ENCODE measurements at places on chromosomes 7 and 10. TPM values are rescaled to one million over a fixed set of nuclear protein-coding genes. Genes with fewer than 3 reads are reported as not detected.
A peak's percentile ranks its signal among the peaks of the same experiment; 100 is the strongest.

DNA sequence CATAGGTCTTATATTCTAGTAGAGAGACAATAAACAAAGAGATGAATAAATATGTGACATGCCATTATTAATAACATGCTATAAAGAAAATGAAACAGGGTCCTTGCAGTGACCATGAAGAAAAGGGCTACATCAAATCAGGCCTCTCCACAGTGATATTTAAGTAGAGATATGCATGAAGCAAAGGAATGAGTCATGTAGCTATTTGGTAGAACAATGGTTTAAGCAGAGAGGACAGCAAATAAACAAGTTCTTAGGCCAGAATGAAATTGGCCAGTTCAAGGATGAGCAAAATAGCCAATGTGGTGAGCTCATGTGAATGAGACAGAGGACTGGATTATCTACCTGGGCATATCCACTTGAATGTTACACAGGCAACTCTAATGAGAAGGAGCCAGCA is 172.2 kb upstream of the FERD3L start:
- no peak overlapping the region for H3K27ac ChIP-seq
- H3K4me3 ChIP-seq: no peak overlapping the region
- no peak for DNase-seq
- no peaks in the 10 kb centered on the region for H3K4me1 ChIP-seq

GRCh38 chr7:138158739-138159528 is 82.7 kb downstream of the AKR1D1 start:
- DNase-seq: no peak
- no peak overlapping the region for H3K27ac ChIP-seq
- no peaks in the 10 kb centered on the region for H3K4me1 ChIP-seq
- no peaks in the 10 kb centered on the region for H3K27me3 ChIP-seq
- peaks cover 1% of the 10 kb centered on the region for H3K36me3 ChIP-seq
- H3K4me3 ChIP-seq: no peak overlapping the region

GRCh38 chr10:33129996-33130386 is 172.0 kb upstream of the ITGB1 start:
- peaks cover 55% of the 10 kb centered on the region for H3K4me1 ChIP-seq
- H3K36me3 ChIP-seq: no peaks in the 10 kb centered on the region
- no peak overlapping the region for H3K27ac ChIP-seq
- H3K4me3 ChIP-seq: no peak overlapping the region
- no peaks in the 10 kb centered on the region for H3K27me3 ChIP-seq

- H3K4me1 ChIP-seq: no peaks in the 10 kb centered on the region
- H3K36me3 ChIP-seq: no peaks in the 10 kb centered on the region
- no peak overlapping the region for H3K4me3 ChIP-seq
- H3K27ac ChIP-seq: no peak overlapping the region
- no peaks in the 10 kb centered on the region for H3K27me3 ChIP-seq
Measured at GRCh38 chr10:63653747-63654146, 132.5 kb downstream of the REEP3 start.

DNA sequence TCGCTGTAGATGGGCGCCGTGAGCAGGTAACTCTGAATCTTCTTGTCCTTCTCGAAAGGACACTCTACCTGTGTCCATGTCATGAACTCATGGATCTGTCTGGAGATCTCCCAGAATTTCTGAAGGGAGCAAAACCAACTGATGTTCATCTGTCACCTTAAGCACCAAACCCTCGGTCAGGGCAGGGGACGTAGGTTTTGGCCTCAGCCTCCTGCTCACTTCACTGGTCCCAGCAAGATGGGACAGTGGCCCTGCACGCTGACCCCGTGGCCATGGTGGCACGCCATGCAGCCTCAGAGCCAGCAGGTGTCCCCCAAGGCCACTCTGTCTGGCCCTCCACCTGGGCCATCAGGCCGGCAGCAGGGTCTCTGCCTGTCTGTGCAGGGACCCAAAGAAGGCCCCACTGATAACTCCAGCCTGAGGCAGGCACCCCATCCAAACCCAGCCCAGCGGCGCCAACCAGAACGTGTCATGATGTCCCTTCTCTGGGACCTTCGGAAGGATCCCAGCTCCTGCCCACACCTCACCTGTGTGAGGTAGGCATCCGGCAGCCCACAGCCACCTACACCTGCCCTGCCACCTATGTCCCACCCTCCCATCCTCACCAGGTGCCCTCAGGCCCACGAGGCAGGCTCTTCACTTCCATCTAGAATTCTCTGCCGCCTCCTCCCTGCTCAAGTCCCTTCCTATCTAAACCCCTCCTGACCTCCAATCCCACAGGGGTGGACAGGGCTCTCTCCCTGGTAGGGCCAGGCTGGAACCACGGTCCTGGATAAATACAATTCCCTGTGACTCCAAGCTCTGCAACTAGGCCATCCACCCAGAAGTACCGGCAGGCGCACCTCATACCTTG is 59.0 kb downstream of the CSGALNACT2 start:
- DNase-seq: peak; percentile 37
- H3K4me1 ChIP-seq: peaks cover 2% of the 10 kb centered on the region
- H3K27me3 ChIP-seq: no peaks in the 10 kb centered on the region
- H3K27ac ChIP-seq: no peak overlapping the region
- H3K4me3 ChIP-seq: no peak overlapping the region

DNA sequence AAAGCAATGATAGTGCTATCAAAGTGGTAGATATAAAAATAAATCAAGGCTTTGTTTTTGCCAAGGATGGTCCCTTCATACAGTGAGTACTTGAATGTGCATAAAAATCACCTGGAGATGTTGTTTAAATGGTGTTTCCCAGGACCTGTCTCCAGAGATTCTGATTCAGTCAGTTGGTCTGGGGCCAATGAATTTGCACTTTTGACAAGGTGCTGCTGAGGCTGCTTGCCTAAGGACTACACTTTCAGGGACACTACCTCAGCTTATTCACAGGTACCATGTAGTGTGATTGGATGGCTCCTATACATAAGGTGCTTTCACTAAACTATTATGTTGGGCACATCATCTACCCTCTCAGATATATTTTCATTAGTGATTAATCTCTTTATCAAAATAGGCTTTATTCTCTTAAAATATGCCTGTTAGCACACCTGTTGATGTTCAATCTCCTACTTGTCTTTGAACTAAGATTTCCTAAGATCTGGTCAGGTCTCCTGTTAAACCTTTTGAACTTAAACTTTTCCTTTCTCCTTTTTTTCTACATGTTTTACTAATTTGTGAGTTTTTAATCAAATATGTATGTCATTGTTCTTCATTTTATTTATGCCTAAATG is 24.3 kb downstream of the CAPZA2 start:
- DNase-seq: no peak
- H3K36me3 ChIP-seq: peaks cover 46% of the 10 kb centered on the region
- H3K27me3 ChIP-seq: no peaks in the 10 kb centered on the region
- no peak overlapping the region for H3K4me3 ChIP-seq

DNA sequence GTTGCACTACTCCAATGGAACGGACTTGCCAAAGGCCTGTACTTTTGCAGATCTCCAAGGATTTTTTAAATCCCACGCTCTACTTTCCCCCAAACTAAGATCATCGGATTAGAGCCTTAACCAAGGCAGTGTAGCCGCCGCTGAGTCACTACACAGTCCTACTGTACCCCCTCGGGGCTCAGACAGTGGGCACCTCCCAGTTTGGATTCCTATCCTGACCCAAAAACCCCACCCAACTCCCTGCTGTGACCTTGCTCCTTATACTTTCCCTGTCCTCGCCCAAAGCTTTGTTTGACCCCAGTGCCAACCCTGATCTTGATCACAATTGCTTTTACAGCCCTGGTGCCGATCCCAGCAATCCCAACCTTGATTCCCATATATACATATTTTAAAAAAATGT is 17.5 kb upstream of the PLAU start:
- H3K27ac ChIP-seq: no peak overlapping the region
- peaks cover 20% of the 10 kb centered on the region for H3K4me1 ChIP-seq
- DNase-seq: no peak
- H3K4me3 ChIP-seq: no peak overlapping the region

DNA sequence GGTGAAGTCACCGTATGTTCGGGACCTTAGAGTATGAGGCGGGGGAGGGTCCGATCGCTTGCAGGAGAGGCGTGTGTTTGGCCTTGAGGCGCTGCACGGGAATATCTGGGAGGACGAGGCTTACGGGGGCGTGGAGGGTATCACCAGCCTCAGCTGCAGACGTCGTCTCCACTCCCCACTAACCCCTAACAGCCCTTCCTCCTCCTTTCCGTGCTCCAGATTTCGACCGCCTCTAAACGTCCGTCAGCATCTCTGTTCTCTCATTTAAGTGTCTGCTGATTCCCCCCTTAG is 23.5 kb upstream of the ZNF12 start:
- peaks cover 22% of the 10 kb centered on the region for H3K4me1 ChIP-seq
- H3K36me3 ChIP-seq: peaks cover 42% of the 10 kb centered on the region
- peak; percentile 54 for DNase-seq
- peak overlapping the region; percentile 84 for H3K27ac ChIP-seq
- peak overlapping the region; percentile 85 for H3K4me3 ChIP-seq

DNA sequence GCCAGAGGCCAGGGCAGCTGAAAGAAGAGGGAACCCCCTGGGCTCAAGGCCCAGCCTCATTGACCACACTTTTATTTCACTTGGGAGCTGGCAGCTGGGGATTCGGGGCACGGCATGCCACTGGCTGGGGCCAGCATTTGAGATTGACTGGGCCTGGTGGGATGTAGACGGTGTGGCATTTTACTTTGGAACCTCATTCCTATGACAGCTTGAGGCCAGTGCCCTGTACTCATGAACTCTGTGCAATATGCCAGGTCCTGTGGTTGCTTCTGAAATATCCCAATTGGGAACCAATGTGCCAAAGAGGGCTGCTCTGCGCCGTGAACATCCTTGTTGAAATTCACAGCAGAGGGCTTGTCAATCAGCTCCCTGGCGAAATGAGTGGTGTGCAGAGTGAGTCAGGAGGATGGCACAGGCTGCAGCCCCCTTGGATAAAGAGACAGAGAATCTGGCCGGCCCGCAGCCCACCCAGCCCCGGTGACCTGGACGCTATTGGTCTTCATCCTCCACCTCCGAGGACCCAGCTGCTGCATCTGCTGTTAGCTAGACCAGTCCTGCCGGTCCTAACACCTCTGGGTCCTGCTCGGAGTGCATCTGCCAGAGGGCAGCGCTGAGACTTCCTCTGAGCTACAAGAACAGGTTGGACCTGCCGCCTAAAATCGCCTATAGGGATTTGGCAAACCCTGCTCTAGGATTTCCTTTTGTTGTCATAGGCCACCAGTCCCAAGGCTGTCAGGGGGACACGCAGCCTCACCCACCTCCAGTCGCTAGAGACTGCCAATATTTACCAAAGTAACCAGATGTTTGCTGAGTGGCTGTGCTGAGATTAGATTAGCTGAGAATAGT is 58.0 kb downstream of the PRKAG2 start:
- H3K36me3 ChIP-seq: no peaks in the 10 kb centered on the region
- no peak overlapping the region for H3K4me3 ChIP-seq
- no peak for DNase-seq
- H3K27me3 ChIP-seq: no peaks in the 10 kb centered on the region
- no peak overlapping the region for H3K27ac ChIP-seq

GRCh38 chr10:62744136-62744535 is 60.4 kb upstream of the ADO start:
- H3K27me3 ChIP-seq: no peaks in the 10 kb centered on the region
- H3K4me3 ChIP-seq: no peak overlapping the region
- peaks cover 15% of the 10 kb centered on the region for H3K4me1 ChIP-seq

DNA sequence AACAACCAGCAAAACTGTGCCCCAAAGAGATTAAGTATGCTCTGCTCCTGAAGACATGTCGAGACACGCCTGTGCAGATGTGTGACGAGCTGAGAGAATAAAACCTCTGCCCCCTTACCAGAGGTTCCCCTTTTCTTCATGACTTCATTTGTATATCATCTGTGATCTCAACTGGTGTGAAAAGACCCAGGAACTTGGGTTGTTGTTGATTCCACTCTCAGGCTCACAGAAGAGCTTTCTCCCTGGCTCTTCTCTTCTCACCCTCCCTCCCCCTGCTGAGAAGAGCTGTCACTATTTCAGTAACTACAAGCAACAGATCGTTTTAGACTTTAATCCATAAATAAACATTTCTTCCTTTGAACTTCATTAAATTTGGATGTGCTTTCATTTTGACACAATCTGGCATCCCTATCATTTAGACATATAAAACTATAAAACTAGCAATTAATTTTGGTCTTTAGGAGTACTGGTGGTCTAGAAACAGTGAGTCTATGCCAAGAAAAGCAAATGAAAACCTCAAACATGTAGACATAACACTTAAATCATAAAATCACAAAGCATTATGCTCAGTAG is 179.3 kb upstream of the FZD8 start:
- H3K27ac ChIP-seq: no peak overlapping the region
- no peaks in the 10 kb centered on the region for H3K36me3 ChIP-seq
- H3K4me3 ChIP-seq: no peak overlapping the region
- no peak for DNase-seq

GRCh38 chr10:43818687-43819086 is 170.0 kb upstream of the ZNF32 start:
- peaks cover 2% of the 10 kb centered on the region for H3K36me3 ChIP-seq
- no peak overlapping the region for H3K27ac ChIP-seq
- no peak for DNase-seq

- no peaks in the 10 kb centered on the region for H3K4me1 ChIP-seq
- H3K36me3 ChIP-seq: no peaks in the 10 kb centered on the region
- H3K27me3 ChIP-seq: no peaks in the 10 kb centered on the region
- H3K4me3 ChIP-seq: no peak overlapping the region
Measured at GRCh38 chr7:90839316-90839715, 243.2 kb downstream of the CDK14 start.

DNA sequence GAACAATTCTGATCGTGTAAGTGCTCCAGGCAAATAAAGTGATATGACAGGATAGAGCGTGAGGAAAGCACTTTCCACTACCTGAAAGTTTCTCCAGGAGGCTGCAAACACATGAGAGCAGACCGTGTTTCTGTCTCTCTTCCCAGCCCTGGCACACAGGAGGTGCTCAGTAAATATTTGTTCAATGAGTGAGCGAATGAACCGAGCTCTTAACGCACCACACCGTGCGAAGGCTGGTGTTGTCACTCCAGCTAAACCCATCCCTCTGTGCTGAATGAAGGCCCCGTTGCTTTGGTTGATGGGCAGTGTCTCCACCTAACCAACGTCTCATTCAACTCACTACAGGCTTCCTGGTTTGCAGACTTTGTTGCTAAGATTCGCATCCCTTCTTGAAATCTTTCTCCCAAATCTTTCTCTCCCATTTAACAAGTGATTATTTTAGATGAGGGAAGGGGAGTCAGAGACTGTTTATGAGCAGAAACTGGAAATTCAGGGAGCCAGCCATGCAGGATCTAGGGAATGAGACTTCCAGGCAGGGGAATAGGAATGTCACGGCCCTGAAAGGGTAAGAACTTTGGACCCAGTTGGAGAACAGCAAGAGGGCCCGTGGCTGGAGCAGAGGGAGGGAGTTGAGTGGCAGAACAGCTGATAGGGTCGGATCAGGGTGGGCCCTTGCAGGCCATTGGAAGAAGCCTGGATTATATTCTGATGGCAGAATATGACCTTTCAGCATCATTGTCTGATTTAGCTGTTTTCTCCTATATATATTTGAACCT is 282.6 kb downstream of the CAMK1D start:
- H3K4me1 ChIP-seq: peaks cover 8% of the 10 kb centered on the region
- no peaks in the 10 kb centered on the region for H3K27me3 ChIP-seq
- H3K36me3 ChIP-seq: no peaks in the 10 kb centered on the region
- no peak overlapping the region for H3K4me3 ChIP-seq
- H3K27ac ChIP-seq: no peak overlapping the region

The UPK3BL2 gene
- total RNA-seq: 11.0 TPM

The RBP3 gene
- not detected for total RNA-seq

The GSTK1 gene
- 436 TPM for total RNA-seq

The GRID2IP gene
- 0.14 TPM for total RNA-seq

The IDI2 gene
- not detected for total RNA-seq

The ATG9B gene
- 3.4 TPM for total RNA-seq

The TWIST1 gene
- total RNA-seq: 0.55 TPM
